ENCODE measurements at places on chromosomes 5 and 9. TPM values are rescaled to one million over a fixed set of nuclear protein-coding genes. Genes with fewer than 3 reads are reported as not detected.

DNA sequence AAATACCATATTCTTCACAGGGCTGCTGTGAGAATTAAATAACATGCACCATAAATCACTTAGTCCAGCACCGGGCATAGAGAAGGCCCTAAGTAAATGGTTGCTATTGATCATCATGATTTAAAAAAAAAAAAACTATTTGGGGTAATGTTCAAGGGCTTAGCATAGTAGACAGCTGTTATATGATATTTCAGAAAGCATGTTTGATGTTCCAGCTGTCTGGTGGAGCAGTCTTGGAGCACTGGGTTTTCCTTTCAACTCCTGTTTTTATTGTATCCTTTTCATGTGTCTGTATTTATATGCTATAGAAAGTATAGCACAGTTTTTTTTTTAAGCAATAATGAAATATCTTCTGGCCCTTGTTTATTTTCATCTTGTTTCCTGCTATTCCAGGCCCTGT, 28.0 kb upstream of the TOMM5 start:
- no peak for ATAC-seq

The CCNG1 gene
- 180 TPM for total RNA-seq

DNA sequence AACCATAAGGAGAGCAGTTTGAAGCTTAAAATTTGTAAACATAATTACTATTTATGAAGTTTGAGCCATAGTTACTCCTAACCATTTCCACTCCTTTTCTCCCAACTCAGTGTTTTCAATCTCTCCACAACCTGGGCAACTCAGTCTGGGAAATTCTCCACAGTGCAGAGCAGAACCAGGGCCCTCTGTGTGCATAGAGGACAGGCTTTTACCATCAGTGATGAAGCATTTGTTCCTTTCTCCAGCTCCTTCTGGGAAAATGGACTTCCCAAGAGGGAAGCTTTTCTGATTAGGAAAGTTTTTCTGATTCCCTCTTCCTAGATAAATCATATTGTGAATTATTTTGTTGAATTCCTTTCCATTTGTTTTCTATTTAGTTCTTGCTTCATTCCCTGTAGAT, 132.3 kb upstream of the MPDZ start:
- ATAC-seq, result no peak

The SH3GL2 gene
- total RNA-seq, result 4.7 TPM
